ENCODE measurements at places on chromosomes 4 and X. TPM values are rescaled to one million over a fixed set of nuclear protein-coding genes. Genes with fewer than 3 reads are reported as not detected.

GRCh38 chrX:133992882-133993281 is 7.5 kb upstream of the GPC3 start:
- no peak for DNase-seq

- no peak for DNase-seq
Measured at GRCh38 chr4:1090036-1090435, 23.3 kb downstream of the RNF212 start.

- no peak for DNase-seq
Measured at GRCh38 chrX:22177950-22178515, 94.7 kb upstream of the CBLL2 start.

DNA sequence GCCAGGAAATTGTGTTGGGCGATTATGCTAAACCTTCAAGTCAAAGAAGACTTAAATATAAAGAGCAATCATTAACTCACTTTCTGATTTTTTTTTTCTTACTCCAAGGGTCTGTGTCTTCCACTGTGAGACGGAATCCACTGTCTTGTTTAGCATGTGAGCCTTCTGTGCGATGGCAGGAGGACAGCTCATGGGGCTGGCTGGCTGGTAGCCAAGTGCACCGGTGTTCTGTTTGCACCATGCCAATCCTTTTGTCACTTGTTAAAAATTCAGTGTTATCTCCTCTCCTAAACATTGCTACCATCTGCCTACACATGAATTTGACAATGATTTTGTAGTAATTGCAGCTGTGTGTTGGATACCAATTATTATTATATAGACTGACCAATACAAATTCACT is 1056.3 kb upstream of the IGFBP7 start:
- no peak for DNase-seq

GRCh38 chr4:7016512-7016911 is 26.7 kb upstream of the TADA2B start:
- no peak for DNase-seq

DNA sequence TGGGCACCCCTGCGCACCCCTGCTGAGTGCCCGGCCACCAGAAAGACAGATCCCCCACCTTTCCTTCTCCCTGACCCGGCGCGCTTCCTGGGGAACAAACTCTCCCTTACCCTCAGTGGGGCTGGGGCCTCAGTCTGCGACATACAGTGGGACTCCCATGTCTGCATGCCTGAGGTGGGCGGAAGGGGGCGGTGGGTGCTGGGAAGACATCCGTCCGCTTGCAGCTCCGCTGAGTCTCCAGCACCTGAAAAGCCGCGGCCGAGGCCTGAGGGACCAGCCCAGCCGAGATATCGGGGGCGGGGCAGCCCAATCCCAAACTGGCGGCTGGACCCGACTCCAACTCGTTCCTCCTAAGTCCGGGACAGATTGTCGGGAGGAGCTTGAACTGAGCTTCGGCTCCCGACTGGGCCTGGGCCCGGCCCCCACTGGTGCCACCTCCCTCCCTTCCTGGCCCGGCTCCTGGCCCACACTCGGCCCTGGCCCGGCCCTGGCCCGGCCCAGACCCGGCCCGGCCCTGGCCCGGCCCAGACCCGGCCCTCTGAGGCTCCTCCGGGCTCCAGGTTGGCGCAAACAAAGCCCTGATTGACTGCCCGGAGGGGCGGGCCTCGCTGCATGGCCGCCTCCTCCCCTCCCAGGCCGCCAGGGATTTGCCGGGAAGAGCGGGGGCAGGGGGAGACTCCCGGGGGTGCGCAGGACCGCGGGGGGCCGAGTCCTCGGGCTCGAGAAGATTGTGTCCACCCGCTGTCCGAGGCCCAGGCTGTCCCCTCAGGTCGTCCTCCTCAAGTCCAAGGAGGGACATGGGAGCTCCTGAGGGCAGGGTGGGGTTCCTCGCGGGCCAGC is 877 bp upstream of the SLC16A2 start:
- peak; percentile 76 for DNase-seq

DNA sequence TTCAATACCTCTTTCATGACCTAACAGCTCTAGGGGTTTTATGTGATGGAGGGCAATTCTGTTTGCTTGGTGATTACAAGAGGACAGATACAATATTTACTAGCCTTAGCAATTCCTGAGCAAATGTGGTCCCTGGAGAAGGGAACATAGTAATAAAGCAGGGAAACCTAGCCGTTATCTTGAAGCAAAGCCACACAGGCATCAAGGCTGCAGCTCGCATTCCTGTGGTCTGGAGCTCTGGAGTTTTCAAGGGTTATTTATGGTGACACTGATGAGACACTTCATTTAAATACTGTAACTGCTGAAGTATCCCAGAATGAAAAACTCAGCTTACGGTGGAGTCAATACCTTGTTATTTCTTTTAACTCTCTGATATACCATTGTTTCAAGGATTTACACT is 66.8 kb downstream of the AFF2 start:
- DNase-seq = no peak

DNA sequence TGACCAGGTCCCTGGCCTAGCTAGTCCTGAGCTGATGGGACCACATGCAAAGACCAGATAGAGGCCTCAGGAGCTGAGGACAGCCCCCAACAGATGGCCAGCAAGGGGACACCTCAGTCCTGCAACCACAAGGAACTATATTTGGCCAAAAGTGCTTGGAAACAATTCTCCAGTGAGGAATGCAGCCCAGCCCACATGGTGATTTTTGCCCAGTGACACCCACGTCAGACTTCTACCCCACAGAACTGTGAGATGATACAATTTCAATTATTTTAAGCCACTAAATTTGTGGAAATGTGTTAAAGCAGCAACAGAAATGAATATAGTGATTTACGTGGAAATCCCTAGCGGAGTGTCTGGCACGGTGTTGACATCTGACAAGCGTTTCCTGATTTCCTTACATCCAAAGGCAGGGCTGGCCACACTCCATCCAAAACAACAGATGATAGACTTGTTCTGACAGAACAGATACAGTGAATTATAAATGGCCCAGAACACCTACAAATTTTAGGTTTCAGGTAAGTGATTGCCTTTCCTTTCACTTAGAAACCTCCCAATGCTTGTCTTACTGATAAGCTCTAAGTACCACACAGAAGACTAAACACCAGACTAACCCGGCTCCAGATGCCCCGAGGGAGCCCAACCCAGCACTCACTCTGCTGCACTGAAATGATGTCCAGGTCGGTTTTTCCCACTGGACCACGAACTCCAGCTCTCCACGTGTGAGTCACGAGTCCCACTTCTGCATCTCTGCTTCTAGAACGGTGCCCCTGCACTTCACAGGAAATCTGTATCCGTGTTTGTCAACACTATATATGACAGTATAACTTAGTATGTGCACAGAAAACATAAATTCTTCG is 5.8 kb downstream of the AFAP1 start:
- no peak for DNase-seq

TSC22D3 gene
- total RNA-seq = 10.5 TPM

TLR1 gene
- total RNA-seq = not detected
